NCI-H524 (cell line): ENCODE measurements at places on chromosomes 7 and 10.
A peak's percentile ranks its signal among the peaks of the same experiment; 100 is the strongest.

GRCh38 chr10:60517805-60518204 is 128.1 kb upstream of the ANK3 start:
- DNase-seq: no peak

DNA sequence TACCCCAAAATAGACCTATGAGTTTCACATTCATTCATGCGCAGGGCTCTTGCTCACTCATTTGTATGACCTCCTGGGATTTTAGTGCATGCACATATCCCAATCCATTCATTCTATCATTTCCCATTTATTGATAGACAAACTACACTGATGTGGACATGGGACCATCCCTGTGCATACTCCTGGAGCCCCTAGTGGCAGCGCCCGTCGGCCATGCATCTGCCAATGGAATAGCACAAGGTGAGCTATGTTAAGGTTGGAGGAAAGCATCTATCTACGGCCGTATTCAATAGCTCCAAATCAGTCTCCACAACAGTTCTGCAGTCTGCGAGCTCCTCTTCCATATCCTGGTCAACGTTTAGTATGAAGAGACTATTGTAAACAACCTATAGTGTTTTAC is 31.7 kb upstream of the FIGNL1 start:
- DNase-seq: no peak

DNA sequence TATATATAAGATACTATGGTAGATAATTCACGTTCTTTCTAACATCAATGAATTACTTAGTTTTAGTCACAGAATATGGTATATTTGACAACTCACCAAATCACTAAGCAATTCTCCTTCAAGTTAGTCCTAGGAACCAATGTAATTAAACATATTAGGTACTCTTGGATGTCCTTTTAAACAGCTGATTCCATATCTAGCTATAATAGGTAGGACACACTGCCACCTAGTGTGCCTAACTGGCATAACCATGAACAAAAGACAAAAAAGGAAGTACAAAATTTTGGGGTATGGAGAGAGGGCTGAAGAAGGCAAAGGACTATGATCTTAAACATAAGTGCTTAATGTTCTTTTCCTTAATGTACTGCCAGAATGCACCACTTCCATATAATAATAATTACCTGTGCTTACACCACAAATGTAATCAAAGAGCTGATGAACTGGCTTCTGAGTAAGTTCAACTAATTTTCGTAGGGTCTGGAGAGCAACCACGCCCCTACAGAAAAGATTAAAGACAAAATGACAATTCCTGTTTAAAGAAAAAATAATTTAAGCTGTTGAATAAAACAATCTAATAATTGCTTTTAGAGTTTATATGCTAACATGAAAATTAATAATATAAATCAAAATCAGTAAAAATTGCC is 28.7 kb downstream of the PNPLA8 start:
- DNase-seq: peak; percentile 66

GRCh38 chr10:100997360-100998182 is 2.0 kb upstream of the LZTS2 start:
- DNase-seq: peak; percentile 55

DNA sequence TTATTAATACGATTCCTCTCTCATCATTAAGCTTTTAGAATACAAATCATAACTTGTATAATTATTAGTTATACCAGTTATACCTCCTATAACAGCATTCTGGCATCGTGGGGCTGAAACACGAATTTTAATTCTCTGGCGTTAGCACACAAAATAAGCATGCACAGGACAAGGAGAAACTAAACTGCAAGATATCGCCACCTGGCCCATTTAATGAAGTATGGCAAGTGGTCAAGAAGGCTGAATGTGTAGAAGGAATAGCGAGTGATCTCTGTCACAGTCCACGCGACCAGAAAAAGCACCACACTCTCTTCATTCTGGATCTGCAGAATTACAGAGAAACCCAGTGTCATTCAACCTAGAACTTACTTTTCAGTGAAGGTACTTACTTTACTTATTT is 18.1 kb downstream of the HACD1 start:
- peak; percentile 13 for DNase-seq

DNA sequence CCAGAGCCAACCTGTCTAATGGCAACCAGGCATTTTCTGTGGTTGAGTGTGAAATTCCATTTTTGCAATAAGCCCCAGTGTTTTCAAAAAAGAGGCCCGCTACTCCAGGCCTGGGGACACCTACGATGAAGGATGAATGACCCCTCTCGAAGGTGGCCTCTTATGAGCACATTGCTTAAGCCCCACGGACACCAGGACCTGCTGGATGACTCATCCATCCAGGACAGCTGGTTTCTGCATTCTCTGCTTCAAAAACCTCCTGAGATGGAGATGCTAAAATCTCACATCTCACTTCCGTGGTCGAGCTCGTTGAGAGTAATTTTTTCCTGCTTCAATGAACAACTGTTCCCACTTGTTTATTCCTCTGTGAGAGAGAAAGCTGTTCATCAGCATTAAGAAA is 150.2 kb upstream of the FZD8 start:
- DNase-seq: no peak

- DNase-seq: no peak
These were observed 36.4 kb upstream of the FERD3L start for GRCh38 chr7:19181634-19182033.

- DNase-seq: no peak
These were observed 25.0 kb upstream of the ELFN1 start for GRCh38 chr7:1645071-1645409.

- no peak for DNase-seq
These were observed 3.3 kb downstream of the GRK5 start for GRCh38 chr10:119210633-119211032.

- no peak for DNase-seq
These were observed 18.8 kb downstream of the FOXI2 start for GRCh38 chr10:127755753-127756152.

- peak; percentile 3 for DNase-seq
These were observed 62.1 kb upstream of the STEAP1B start for GRCh38 chr7:22561895-22562593.

DNA sequence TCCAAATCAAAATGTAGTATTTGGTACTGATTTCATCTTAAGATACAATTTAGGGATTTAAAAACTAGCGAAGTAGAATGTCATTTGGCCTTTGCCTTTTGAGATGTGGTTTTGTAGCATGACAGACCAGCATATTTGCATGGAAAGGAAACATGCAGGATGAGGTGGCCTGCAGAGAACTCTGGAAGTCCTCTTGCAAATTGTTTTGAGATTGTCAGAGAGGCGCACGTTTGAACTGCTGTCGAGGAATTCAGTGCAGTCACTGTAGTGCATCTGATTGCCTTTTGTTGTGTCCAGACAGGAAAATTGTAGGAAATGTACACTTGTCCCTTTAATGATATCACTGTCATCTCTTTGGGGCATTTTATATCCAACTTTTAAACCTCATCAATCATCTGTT is 136.7 kb downstream of the CELF2 start:
- no peak for DNase-seq

DNA sequence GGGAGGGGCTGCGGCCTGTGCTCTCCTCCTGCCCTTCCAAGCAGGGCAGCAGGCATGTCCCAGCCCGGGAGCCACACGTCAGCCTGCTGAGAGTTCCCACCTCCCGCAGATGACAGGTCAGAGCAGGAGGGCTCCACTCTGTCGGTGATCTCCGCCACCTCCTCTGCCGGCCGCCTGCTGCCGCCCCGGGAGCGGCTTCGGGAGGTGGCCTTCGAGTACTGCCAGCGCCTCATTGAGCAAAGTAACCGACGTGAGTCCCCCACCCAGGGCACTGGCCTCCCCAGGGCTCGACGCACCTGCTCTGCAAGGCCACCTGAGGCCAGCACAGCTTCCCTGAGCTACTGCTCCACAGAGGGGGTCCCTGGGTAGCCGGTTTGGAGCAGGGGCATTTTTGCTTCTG is 9.4 kb downstream of the AP5Z1 start:
- DNase-seq: no peak
